SIG-M5 (cell line): ENCODE measurements at places on chromosomes 16 and 17.

GRCh38 chr16:22721511-22722100 lies 92.4 kb upstream of the HS3ST2 start:
- no peak for DNase-seq

GRCh38 chr17:42519546-42520491 lies 16.2 kb upstream of the NAGLU start:
- DNase-seq = no peak

- DNase-seq = no peak
Measured at GRCh38 chr17:57766318-57766943, 21.3 kb upstream of the CCDC182 start.

- peak; percentile 75 for DNase-seq
Measured at GRCh38 chr16:53207810-53208752, 153.3 kb downstream of the CHD9 start.

DNA sequence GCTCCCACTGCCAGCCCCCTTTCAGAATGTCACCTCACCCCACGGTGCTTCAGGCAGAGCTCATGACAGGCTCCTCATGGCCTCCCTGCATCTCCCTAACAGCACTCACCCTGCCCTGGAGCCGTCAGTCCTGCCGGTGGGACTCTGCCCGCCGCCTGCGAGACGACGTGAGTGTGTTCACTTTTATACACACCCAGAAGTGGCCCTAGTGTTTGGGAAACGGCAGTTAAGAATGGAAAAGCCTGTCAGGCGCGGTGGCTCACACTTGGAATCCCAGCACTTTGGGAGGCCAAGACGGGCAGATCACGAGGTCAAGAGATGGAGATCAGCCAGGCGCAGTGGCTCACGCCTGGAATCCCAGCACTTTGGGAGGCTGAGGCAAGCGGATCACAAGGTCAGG lies 12.3 kb upstream of the CYTH1 start:
- no peak for DNase-seq

DNA sequence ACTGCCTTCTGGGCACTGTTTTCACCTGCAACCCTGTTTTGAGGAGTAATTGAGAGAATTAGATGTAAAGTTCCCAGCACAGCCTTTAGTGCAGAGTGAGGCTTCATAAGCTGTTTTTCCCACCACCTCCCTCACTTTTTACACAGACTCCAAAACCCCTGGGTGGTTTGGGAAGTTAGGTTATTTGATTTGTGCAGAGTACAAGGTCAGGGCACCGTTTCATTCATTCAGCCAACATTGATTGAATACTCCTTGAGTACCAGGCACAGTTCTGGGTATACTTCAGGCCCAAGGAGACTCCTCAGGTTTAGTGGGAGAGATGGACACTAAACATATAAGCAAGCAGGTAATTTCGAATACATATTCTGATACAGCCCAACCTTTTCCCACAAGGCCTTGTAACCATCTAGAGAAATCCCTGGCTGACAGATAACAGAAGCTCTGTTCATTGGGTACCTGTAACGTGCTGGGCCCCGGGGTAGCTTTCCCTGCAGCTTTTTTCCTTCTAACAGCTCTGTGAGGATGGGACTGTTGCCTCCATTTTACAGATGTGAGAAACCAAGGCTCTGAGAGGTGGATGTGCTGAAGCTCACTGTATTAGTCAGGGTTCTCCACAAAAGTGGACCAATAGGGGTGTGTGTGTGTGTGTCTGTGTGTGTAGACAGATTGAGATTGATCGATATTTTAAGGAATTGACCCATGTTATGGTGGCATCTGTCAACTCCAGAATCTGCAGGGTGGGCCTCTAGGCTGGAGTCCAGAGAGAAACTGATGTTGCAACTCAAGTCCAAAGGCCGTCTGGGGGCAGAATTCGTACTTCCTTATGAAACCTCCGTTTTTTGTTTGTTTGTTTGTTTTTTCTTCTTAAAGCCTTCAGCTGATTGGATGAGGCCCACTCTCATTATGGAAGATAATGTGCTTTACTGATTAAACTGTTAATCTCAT lies 234.7 kb downstream of the SNX29 start:
- DNase-seq = no peak

DNA sequence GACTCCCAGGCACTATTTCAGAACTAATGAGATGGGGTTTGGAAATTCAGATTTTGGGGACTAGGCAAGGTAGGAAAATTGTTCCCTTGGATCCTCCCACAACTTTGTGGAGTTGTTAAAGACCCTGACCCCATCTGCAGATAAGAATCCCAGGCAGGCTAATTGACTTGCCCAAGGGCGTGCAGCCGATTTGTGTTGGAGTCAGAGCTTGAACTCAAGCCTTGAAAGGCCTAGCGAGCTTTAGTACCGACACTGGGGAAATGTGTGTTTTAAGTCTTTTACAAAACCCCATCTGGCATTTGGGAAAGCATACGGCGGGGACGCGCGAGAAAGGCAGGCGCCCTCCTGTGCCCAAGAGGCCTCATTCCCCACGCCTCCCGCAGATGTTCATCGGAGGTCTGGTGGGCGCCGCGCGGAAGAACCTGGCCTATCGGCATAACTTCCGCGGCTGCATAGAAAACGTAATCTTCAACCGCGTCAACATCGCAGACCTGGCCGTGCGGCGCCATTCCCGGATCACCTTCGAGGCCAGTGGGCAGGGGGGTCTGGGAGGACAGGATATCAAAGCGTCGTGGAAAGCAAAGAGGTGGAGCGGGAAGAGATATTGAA lies 4.3 kb downstream of the CNTNAP1 start:
- no peak for DNase-seq

GRCh38 chr17:55654821-55655220 lies 67.8 kb downstream of the TMEM100 start:
- DNase-seq = no peak

GRCh38 chr16:26787924-26788323 lies 278.8 kb upstream of the C16orf82 start:
- no peak for DNase-seq

DNA sequence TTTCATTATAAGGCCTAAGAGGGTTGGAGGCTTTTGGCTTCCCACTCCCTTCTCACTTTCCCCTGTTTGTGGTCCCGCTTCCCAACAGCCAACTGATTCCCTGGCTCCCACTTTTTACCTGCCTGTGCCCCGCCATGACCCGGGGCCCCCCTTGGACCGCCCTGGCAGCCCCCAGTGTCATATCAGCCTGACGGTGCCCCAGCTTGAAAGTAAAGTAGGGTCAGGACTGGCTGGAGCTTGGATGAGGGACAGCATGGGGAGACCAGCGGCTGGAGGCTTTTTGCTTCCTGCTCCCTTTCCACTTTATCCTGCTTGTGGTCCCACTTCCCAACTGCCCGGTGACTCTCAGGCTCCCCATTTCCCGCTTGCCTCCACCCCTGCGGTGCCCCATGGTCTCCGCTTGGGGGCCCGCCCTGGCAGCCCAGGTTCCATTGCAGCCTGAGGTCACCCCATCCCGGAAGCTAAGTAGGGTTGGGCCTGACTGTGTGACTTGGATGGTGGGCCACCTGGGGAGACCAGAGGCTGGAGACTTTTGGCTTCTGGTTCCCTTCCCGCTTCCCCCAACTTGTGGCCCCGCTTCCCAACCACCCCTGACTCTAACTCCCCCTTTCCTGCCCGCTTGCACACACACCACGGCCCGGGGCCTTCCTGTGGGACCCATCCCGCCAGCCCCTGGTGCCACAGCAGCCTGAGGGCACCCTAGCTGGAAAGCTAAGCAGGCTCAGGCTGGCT lies 2274.7 kb downstream of the TP53TG3F start:
- no peak for DNase-seq

DNA sequence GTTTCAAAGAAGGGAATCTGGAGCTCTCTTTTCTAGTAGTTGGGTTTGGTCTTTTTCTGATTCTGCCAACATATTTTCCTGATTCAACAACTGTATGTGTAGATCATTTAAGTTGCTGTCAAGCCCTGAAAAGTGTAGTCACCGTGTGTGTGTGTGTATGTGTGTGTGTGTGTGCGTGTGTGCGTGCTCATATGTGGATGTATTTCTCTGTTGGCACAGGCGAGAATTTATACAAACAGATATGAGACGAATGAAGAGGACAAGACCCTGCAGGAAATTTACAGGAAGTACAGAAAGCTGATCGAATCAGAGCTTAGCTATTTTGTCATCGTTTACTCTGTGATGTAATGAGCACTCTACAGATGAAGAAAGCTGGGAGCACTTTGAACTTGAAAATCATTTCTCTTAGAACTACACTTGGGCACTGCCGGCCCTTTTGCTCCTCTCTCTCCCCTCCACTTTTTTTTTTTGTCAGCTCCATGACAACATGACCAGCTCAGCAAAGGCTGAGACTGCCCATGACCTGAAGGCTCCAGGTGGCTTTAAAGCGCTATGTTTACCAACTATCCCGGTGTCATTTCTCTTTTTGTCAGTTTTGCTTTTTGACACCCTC lies 11.2 kb downstream of the FBXO39 start:
- no peak for DNase-seq

DNA sequence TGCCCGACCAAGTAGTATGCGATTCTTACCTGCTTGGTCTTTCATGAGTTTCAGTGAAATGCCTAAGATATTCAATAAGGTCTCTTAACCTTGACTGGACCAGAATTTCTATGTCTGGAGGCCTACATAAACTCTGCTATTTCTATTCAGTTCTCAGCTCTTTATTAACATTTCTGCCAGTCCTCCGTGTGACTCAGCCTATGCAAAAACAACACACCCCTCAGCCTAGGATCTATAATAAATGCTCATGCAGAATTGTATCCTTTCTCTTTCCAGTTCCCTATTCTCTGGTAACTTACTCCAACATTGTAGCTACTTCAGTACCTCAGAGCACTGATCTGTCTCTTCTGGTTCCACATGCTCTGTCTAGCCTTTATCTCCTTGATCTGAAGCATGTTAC lies 1507.4 kb downstream of the CDH11 start:
- DNase-seq = no peak

DNA sequence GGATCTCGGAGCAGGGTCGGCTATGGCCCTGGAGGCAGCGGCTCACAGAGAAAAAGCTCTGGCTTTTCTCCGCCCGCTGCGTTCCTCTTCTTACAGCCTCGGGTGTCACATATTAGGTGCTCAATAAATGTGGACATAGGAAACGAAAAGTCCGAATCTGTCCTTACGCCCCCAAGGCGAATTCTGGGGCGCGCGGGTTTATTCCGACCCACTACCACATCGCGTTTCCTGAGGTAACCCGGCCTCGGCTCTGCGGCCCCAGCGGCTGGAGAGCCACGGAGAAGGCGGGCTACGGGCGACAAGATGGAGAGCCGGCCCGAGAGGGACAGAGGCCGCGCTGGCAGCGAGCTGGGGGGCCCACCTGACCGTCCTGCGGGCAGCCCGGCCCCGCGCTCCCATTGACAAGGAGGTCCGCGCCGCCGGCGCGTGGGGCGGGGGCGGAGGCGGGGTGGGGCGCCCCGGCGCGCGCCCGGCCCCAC lies 573 bp upstream of the GNAO1 start:
- no peak for DNase-seq

DNA sequence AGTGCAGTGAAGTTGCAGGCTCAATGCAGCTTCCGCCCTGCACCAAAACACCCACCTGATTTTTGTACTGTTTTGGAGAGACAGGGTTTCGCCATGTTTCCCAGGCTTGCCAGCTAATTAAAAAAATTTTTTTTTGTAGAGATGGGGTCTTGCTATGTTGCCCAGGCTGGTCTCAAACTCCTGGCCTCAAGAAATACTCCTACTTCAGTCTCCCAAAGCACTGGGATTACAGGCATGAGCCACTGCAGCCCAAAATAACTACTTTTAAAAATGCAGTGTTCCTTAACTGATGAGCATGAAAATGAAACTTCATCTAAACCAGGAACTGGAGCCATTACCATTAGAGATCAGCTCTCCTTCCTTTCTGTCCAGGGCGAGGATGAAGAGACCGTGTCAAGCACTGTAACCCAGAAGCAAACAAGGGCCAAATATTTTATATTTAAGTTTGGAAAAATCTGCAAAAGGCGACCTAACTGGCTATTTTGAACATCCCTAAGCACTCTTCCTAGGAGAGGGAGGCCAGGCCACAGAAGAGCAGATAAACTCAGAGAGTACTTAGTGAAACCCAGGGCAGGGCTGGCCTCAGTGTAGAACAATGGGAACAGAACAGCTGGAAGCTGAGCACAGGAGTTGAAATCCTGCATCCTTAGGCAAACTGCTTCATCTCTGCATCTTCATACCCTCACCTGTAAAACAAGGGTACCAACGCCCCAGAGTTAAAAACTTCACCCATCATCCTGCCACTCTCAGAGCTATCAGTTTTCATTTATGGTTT lies 24.0 kb downstream of the CREBBP start:
- DNase-seq = no peak

DNA sequence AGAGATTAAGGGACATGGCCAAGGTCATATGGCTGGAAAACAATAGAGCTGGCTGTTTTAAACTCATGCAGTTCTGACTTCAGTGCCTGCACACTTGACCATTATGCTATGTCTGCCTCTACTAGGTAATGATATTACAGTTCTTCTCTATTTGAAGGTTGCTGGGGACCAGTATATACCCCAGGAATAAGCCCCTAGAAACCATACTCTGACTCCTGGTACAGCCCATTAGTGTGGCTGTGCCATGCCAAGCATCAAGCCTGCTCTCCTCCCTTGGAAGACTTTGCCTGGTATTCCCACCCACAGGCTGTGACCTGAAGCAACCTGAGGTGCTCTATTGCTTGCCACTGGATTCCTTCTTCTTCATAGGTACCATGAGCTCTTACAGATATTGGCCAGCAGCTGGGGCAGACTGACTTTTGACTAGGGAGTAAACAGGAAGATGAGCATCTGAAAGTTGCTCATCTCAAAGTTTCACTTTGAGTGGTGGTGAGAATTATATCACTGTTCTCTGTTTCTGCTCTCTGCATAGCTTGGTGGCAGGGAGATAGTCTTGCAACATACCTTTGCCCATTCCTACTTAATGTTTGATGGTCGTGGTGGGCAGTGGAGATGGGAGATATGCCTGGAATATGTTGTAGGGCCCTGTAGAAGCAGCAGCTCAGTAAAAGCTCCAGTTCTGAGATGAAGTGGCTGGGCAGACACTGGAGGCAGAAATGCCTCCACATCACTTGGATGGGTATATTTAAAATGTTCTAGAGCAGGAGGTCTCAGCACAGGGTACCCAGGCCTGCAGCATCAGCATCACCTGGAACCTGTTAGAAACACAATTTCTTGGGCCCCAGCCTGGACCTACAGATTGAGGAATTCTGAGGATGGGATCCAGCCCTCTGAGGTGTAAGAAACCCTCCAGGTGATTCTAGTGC lies 274.7 kb downstream of the HS3ST4 start:
- no peak for DNase-seq

DNA sequence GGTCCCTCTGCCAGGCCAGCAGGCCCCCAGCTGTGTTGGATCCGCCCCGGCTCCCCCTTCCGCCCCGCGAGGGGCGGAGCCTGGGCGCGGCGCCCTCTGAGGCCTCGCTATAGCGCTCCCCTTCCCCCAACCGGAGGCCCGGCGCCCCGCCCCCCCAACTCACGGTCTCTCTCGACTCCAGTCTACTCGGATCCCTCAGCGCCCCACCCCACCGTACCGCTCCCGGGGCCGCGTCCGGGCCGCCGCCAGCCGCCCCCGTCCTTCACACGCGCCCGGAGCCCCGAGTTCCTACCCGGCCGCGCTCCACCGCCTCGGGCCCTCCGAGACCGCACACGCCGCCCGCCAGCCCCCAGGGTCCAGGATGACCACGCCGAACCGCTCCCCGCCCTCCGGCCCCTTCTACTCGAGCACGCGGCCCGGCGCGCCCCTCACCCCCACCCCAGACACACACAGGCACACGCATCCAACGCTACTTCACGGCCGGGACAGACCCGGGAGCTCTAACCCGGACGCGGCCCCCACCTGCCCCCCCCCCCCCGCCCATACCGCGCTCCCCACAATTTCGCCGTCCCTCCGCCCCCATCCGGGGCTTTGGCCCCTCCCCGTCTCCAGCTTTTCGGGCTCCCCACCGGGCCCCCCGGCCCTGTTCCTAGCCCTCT lies 1.4 kb downstream of the PHF23 start:
- no peak for DNase-seq
